ENCODE measurements at places on chromosomes 7 and 10.

DNA sequence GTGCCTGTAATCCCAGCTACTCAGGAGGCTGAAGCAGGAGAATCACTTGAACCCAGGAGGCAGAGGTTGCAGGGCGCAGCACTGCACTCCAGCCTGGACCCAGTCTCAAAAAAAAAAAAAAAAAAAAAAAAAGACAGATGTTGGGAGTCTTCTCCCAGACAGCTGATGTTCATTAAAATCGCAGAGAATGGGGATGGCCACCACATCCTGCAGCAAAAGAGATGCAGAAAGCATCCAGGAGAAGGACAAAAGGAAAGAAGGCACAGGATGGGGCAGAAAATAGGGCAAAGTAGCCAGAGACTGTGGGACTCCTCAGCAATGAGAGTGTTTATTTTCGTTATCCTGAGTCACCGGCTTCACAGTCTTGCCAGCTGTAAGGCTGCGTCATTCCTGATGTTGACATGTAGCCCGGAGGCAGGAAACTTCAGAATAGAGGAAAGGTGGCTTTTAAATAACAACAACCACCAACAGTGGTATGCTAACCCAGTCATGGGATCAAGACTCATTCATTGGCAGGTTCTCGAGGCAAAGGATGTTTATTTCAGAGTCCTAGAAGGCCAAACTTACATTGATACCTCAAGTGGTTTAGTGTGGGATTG is 149.5 kb upstream of the SVIL start:
- no peak for DNase-seq

DNA sequence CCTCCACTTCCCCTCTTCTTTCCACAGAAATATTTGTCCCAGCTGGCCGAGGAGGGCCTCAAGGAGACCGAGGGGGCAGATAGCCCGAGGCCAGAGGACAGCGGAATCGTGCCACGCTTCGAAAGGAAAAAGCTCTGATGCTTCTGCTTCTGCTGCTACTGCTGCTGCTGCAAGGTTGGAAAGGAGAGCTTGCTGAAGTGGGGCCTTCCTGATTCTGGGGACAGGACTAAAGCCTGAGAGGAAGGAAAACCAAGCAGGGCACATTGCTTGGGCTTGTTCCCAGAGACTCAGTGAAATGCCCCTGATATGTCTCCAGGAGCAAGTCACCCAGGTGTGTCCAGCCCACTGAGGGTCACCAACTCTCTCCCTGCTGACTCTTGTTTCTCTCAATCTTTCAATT is 35.9 kb upstream of the PDCD4 start:
- DNase-seq, result no peak

DNA sequence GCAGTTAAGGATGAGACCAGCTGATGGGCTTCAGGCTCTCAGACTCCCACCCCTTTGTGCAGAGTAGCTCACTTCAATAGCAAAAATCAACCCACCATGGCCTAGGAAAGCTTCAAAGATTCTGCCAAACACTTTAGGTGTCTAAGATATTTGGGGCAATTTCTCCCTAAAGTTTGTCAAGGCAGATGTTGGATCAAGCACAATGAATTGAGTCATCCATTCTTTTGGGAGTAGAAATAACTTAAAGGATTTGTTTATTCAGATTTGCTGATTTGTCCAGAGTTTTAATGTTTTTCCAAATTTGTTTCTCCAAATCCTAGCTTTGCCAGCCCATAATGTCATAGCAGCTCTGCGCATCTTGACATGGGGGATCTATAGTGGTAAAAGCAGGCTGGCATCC is 855.1 kb downstream of the LRMDA start:
- no peak for DNase-seq

DNA sequence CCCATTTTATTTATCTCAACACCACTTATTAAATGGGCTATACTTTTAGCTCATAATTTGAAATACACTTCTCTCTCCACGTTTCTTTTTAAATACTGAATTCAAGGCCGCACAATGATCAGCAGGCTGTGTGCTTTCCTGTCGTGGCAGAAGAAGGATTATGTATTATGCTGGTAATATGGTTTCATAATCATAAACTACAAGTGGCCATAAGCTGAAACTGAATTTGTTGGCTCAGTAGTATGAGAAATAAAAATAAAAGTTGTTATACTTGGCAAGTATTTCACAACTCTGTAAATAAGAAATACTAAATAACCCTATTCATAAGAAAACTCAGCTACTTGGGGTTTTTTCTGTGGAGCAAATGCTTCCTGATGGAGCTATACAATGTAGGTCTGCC is 313.6 kb downstream of the DOCK4 start:
- DNase-seq, result no peak

DNA sequence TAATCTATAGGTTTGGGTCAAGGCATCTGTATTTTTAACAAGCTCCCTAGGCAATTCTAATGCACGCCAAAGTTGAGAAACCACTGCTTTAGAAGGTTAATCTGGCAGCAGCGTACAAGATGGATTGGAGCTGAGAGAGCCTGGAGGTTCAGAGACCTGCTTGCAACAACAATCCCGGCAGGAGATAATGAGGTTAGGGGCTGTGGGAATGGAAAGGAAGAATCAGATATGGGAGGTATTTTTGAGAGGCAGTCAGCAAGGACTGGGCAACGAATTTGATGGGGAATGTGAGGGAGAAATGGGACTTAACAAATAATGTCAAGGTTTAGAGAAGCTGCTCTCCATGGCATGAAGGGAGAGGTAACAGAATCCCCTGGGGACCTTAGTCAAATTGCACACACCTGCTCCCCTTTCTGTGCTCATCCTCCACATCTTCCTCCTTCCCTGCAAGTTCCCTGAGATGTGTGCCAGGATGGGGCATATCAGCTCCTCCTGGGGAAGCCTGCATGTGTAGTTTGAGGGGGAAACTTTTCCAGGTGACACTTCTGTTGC is 731.0 kb upstream of the GALNT17 start:
- no peak for DNase-seq

- no peak for DNase-seq
These were observed 35.5 kb upstream of the CABCOCO1 start for GRCh38 chr10:61627266-61627665.

DNA sequence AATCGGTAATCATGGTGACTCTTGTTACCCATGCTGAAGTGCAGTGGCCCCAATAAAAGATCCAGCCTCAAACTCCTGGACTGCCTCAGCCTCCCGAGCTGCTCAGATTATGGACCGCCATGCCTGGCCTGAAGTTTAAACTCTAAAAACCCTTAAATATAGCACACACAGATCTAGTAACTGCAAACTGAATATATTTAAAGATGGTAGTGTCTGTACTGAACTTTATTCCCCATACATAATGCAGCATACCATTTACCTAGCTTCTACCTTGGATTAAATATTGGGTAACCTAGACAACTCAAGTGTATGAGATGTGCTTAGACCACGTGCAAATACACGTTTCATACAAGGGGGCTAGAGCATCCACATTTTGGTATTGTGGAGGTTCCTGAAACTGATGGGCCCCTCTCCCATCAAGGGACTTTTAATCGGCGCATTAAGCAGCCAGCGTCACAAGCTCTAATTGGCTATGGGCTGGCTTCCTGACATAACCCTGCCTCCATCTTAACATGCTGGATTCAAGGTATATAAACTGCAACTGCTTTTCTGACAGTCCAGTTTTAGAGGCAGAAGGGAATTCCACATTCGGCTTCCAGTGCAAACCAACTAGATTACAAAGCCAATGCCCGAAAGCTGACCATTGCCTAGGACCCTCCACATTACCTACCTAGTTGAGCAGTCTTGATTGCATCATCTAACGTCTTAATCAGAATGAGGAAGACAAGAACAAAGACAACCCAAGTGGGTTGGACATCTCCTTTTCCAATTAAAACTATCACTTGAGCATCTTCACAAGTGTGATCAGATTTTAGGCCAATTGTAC is 13.0 kb downstream of the HNRNPA2B1 start:
- no peak for DNase-seq

All from activated naive CD8-positive, alpha-beta T cell treated with anti-CD3 and anti-CD28 coated beads, Interleukin-2, amount 50 U/mL, for 24 hours (primary cell).